Smooth muscle cell of bladder (primary cell): ENCODE measurements at places on chromosomes 1 and 21. TPM values are rescaled to one million over a fixed set of nuclear protein-coding genes. Genes with fewer than 3 reads are reported as not detected.

The SSU72 gene
- total RNA-seq: 43.2 and 77.1 TPM in 2 replicates

The TMEM82 gene
- not detected in 2 replicates for total RNA-seq

The NR0B2 gene
- total RNA-seq: not detected in 2 replicates

The PLEKHA6 gene
- total RNA-seq: 1.5 and 1.8 TPM in 2 replicates

The YIPF1 gene
- total RNA-seq: 28.7 and 32.4 TPM in 2 replicates
